CD4-positive, alpha-beta T cell treated with Interleukin-15 for 4 hours (primary cell): ENCODE measurements at places on chromosomes 2 and 18.

DNA sequence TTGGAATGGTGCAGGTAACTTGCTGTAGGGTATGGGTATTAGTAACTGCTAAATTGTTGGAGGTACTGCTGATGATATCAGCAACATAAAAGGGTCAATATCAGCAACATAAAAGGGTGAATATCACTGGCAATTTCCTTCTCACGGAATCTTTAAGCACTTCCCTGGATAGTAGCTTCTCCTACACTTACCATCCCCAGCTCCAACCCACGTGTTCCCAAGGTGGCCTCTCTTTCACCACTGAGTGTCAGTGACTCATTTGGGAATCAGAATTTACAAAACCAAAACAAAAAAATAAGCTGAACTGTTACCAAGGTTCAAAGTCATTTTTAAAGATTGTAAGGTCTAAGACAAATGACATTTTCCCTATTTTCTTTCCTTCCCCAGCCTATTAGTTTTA, 70.8 kb downstream of the LRP2 start:
- DNase-seq: no peak

- DNase-seq: no peak
Observed at GRCh38 chr2:227164763-227165291, 403 bp downstream of the COL4A3 start.

- no peak for DNase-seq
Observed at GRCh38 chr2:97743913-97744312, 30.5 kb downstream of the ZAP70 start.

DNA sequence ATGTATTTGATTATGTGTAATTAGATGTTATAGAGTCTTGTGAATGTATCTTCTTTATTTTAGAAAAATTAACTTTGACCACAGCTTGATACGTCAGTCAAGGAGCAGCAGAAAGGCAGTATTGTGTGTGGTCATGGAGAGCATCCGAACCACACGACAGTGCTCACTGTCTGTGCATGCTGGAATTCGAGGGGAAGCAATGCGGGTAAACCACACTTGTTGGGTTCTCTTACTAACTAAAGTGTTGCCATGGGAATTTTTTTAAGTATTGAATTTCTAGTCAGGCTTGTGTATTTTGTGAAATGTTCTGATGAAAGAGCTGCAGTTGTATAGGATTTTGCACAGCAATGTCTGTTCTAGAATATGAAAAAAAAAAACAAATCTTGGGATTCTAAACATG, 4.8 kb downstream of the PJVK start:
- DNase-seq: no peak

DNA sequence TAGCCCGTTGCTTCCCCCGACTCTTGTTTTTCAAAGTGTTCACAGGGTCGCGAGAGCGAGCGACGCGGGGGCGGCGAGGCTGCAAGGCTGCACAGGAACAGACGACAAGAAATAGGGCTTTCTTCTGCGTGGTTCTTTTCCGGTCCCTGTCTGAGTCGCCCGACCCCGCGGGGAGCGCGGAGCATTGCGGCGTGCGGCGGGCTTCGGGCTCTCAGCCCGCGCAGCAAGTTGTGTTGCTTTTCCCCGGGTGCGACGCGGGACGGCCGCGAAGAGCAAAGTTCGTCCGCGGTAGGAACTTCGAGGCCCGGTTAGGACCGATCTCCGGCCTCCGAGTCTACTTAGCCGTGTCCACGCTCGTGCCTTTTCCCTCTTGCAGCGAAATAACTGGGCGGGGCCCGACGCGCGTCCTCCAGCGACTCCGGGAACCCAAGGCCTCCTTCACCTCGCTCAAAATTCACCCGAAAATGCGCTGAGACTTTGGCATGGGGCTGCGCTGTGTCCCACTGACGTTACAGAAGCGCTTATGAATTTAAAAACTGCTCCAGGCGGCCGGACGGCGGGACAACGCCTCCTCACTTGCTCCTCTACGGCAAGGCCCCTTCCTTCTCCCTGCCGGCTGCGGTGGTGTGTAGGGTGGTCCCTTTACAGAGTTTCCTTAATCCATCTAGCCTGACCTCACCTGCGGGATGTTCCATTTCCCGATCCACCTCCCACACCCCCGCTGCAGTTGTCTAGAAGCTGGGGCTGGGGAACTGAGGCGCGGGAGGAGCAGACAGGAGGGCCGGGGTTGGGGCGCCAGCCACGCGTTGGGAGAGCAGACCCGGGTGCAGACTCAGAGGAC, 1.5 kb upstream of the BCL2L11 start:
- no peak for DNase-seq
